ENCODE measurements at places on chromosomes 3 and 15.

DNA sequence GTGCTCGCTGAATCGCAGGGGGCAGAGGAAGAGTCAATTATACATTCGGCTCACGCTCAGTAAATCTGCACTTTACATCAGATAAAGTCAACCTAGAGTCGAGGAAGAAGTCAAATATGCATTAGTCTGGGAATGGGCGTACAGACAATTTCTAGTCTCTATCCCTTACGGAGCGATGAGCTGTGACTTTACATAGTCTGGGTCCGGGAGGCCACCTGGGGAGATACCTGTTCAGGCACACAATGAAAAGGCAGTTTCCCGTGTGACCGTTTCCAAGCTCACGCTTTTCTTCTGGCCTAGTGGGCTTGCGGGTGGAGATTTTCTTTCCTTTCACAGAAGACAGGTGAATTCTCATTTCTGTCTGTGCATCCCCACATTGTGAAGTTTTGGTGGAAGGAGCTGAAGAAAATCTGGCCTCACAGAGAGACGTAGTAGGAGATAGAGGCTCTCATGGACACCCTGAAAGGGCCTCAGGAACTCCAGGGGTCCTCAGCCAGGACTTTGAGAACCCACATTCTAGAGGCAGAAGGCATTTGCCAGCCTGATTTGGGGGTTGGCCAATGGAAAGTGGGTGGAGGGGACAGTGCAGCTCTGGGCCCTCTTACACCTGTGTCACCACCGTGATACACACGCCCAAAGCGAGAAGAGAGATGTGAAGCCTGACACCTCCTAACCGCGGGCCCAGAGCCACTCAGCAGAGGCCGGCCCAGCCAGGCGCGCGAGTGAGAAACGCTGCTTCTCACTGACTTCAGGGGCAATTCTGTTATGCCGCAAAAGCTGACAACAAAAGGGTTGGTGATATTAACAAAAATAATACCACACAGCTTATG, 10.7 kb upstream of the OCA2 start:
- DNase-seq, result no peak

DNA sequence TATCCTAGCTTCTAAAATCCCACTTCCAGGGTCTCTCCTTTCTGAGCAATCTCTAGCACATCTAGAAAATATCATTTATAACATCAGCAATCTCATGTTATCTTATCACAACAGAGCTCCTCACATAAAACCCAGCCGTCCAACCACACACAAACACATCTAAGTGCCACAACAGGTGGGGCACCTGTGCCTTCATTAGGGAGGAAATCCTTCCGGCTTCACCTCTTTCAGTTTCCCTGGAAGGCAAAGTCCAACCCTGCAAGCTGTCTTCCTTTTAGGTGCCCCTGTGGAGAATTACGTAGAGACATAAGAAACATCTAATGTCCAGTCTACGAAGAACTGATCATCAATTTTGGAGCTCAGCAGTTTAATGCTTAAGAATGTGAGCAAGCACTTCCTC, 1.6 kb downstream of the ZDHHC3 start:
- DNase-seq, result no peak

DNA sequence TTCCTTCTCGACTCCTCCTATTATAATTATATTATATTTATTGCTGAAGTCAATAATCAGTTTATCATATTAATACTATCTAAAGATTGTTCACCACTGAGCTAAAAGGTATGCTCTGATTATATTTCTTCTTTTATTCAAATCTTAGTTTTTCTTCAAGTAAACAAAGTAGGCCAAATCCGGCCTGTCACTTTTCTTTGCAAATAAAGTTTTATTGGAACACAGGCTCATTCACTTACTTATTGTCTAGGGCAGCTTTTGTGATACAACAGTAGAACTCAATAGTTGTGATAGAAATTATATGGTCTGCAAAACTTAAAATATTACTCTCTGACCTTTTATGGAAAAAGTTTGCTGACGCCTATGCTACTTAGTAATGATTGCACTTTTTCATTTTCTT, 92.4 kb upstream of the DNAJC19 start:
- DNase-seq, result no peak

DNA sequence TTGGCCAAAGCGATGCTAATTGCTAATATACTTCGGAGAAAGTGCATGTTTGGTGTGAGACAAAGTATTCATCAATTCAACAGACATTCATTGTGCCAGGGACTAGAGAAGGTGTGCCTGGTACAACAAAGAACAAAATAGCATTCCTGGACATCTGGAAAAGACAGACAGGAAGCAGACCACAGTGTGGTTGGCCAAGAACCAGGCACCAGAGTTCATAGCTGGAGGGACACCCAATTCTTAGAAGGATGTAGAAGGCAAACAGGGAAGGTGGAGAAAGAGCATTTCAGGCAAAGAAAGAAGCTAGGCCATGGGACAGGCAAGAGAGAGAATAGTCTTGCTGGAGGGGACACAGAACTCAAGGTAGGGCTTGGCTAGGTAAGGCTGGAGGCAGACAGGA, 105.8 kb upstream of the ETV5 start:
- DNase-seq, result no peak

DNA sequence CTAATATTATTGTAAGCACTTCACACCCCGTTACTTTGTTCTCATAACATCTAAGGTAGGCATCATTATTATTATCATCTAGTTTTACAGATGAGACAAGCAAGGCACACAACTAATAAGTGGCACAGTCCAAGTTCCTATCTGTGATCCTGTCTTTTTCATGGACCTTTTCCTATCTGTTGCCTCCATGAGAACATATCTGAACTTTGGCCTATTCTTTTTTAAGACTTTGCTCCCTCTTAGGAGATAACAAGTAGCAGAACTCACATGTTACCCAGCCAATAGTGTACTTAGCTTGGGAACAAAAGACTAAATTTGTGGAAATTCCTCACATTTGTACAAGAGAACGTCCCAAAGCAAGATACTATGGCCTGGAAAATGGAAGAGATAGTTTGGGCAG, 172.4 kb downstream of the TIGIT start:
- no peak for DNase-seq

DNA sequence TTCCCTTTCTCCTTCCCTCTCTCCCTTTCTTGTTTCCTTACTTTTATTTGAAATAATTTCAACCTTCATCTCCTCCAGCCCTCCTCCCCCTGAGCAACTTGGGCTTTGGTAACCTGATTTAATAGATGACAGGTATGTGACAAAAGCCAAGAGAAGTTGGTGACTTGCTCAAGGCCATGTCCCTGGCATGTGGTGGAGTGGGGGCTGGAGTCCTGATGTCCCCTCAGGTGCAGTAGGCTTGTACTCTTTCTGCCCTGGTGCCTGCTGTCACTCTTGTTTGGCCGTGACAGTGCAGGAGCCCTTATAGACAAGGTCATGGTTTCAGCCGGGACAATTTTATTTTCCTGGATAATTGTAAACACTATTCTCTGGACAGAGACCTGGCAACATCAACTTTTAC, 152.7 kb downstream of the SV2B start:
- no peak for DNase-seq

DNA sequence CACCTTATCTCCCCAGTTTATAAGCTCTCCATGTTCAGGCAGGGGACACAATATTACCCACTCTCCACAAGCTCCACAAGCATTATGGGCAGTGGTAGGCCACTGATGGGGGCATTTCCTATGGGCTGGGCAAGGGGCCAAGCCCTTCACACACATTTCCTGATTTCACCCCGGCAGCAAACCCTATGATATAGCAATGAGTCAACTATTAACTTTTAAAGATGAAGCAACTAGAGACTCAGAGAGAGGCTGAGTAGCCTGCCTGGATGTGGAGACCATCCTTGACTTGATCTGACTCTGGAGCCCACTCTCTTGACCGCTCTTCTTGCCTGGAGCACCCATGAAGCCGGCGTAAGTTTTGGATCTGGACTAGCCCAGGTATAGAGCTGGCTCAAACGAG, 27.4 kb downstream of the FOXL2NB start:
- no peak for DNase-seq

- no peak for DNase-seq
These were observed 31.5 kb upstream of the SLC6A6 start for GRCh38 chr3:14370720-14371572.

DNA sequence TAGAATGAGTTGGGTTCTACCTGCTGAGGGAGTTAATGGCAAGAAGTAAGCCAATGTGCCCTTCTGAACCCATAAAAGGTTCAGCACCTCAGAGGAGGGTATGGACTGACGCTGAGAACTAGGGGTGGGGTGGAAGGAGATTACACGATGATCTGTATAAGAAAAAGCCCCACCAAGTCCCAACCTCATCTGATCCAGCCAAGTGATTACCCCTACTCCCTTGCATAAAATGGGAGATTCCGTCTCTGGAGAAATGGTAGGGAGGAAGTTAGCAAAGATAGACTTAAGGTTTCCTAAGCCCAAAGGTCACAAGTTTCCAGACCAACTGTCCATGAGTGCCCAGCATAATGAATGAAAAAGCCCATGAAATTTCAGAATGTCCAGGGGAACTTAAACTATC, 7.1 kb upstream of the DVL3 start:
- DNase-seq, result no peak

GRCh38 chr3:141103503-141103902, 52.4 kb downstream of the SPSB4 start:
- no peak for DNase-seq

GRCh38 chr3:16374935-16375245, 109.9 kb downstream of the OXNAD1 start:
- DNase-seq, result no peak

GRCh38 chr15:73370151-73370550, 1.4 kb upstream of the HCN4 start:
- DNase-seq, result no peak

- DNase-seq, result no peak
These were observed 217.6 kb downstream of the SLCO3A1 start for GRCh38 chr15:92071045-92071634.

DNA sequence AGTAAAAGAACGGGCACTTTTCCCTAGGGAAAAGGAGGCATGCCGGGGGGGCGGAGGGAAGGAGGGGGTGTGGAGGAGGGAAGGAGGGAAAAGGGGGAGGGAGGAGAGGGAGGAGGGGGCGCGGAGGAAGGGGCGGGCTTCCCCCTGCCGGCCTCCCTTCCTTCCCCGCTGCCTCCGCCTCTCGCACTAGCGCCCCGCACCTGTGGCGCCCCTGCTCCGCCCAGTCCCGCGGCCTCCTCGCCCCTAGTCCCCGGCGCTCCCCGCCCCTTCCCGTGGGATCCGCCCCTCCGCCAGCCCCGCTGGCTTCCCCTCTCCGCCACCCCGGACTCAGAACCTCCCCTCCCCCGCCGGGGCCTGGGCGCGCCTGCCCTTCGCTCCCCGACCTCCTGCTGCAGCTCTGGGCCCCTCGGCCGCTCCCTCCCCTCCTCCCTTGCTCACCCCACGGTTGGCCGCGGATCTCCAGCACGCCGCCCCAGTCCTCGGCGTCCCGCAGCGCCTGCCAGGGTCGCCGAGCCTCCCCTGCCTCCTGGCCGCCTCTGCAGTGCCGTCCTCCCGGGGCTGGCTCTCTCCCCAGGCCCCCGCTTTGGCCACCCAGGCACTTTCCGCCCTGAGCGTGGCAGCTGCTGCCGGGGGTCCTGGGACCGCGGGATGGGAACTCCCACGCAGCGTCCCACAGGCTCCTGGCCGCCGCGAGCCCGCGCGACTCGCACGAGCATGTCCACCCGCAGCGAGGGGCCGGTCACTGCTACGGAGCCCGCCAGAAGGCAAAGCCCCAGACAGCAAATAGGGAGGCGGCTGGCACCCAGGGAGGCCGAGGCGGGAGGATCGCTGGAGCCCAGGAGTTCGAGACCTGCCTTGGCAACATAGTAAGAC, 147.4 kb downstream of the TJP1 start:
- peak; percentile 76 for DNase-seq

- DNase-seq, result no peak
These were observed 261.2 kb upstream of the LRRFIP2 start for GRCh38 chr3:37435572-37435971.

- DNase-seq, result no peak
These were observed 166.7 kb downstream of the SQOR start for GRCh38 chr15:45801543-45801942.

DNA sequence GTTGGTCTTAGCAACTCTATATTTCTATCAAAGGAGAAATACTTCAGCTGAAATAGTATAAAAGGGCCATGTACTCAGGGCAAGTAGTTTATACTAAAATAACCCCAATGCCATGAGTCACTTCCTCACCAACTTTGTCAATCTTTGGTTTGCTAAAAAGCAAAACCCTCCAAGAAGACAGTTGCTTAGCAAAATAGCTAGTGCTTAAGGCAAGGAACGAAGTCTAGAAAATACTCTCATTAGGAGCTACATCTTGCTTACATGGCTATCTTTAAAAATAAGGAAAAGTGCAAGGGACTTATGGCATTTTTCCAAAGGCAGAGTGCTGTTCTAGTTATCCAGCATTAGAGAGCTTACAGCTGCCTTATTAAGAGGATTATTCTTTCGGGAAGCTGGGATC, 28.4 kb downstream of the P3H2 start:
- DNase-seq, result peak; percentile 68

DNA sequence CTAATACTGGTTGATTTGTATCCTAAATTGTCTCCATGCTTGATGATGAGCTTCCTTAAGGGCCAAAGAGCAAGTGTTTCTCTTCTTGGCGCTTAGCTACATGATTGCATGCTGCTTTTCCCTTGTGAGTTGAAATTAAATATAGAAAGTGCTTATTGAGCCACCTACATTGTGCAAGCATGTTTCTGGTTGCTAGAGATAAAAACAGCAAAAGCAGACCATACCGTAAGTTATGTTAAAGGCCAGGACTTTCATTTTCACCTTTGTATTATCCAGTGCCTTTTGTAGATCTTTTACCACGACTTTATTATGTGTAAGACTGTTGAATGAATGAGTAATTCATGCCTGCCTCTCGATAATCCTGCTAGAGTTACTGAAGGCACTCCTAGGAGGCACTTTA, 41.9 kb upstream of the CCNB2 start:
- DNase-seq, result no peak

DNA sequence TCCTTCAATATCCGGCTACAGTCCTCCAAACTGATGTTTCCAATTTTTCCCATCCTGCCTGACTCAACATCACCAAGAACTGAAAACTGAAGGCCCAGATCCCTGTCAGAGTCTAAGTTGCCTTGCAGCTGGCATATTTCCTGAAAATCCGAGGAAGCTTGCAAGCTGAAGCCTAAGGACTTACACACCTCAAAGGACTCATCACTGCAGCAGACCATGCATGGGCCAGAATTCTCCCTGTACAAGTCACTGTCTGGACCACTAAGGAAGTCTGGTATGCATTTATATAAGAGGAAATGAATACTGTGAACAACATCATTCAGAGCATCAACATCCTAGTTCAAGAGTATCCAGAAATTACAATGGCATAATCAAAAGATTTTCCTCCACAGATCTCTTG, 548.8 kb upstream of the MDFIC2 start:
- DNase-seq, result no peak
